ENCODE measurements at places on chromosomes 2 and 18. TPM values are rescaled to one million over a fixed set of nuclear protein-coding genes. Genes with fewer than 3 reads are reported as not detected.

UGT1A4 gene
- not detected for total RNA-seq

CRYGD gene
- total RNA-seq = not detected

UGT1A10 gene
- total RNA-seq = not detected

RBKS gene
- total RNA-seq = 12.1 TPM

CROCC2 gene
- not detected for total RNA-seq

HOXD9 gene
- total RNA-seq = not detected

SIX2 gene
- 0.10 TPM for total RNA-seq

MAP3K19 gene
- total RNA-seq = not detected

C2orf78 gene
- total RNA-seq = not detected

LAMA1 gene
- total RNA-seq = not detected

FECH gene
- 9.1 TPM for total RNA-seq

MFSD6 gene
- 77.1 TPM for total RNA-seq

UGT1A5 gene
- not detected for total RNA-seq

NAT8 gene
- not detected for total RNA-seq

IL1RL2 gene
- total RNA-seq = 0.31 TPM

ALK gene
- not detected for total RNA-seq

DSG1 gene
- not detected for total RNA-seq
